Renal cortical epithelial cell (primary cell): ENCODE measurements at places on chromosomes 2 and 18. TPM values are rescaled to one million over a fixed set of nuclear protein-coding genes. Genes with fewer than 3 reads are reported as not detected.

ASAP2 gene
- 59.4 and 68.6 TPM in 2 replicates for total RNA-seq

MC2R gene
- not detected in 2 replicates for total RNA-seq

DNA sequence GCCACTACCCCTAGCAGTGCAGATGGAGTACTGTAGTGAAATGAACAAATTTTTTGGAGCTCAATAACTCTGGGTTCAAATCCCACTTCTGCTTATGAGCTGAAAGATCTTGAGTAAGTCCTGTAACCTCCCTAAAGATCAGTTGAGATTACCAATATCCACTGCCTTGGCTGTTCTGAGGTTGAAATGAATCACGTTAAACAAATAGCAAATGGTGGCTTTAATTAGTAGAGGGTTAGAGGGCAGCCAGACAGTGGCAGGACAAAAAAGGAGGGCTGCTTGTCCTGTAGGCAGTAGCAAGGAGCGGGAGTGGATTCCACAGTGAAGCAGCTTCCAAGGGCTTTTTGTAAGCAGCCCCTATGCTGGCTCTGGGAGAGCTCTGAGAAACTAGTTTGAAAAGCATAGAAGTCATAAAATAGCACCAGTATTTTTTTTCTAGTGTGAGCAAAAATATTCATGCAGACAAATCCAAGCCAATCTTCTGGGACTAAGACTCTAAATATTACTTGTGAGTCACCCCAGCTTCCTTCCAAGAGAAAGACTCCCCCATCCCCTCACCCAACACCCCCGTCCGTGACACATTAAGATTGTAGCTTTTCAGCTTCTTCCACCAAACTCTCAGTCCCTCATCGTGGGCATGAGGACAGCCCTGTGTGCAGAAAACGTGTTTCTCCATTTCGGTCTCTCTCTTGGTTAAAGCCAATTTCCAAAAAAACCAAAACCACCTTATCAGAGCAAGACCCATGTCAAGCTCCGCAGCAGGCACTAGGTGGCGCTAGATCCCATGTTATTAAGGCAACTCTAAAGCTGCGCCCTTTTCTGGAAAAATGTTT lies 123.5 kb upstream of the LGALSL start:
- peak; percentile 76 for DNase-seq

- no peak for DNase-seq
Observed at GRCh38 chr2:25417715-25418369, 76.1 kb upstream of the DNMT3A start.

DNA sequence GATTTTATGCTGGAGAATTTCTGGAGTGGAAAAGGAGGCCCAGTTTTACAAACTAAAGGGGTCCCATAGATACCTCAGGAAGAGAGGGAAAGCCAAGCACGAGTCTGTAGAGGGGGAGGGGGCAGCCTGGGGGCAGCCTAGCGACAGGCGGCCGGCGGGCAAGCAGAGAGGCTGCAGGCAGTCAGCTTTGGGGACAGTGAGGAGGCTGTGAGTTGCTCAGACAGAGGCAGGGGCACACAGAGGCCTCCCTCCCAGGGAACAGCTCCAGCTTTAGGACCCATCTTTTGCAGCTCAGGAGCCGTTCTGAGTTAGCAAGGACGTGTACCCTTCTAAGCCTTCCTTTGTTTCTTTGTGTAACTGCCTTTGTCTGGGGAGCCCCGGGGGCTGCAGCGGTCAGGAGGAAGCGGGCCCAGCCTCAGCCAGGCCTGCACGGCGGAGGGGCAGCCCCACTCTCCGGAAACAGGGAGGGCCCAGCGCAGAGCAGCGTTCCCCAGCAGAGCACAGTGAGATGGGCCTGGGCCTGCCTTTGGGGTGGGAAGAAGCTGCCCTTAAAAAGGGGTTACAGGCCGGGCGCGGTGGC lies 41.1 kb upstream of the RALBP1 start:
- DNase-seq, result no peak
